Stimulated activated CD4-positive, alpha-beta T cell treated with anti-CD3 and anti-CD28 coated beads, Interleukin-15, amount 100 ng/mL, for 48 hours (primary cell): ENCODE measurements at places on chromosomes 11 and 22.

- DNase-seq: no peak
These were observed 9.6 kb downstream of the KRTAP5-5 start for GRCh38 chr11:1639102-1639620.

- DNase-seq: peak; percentile 28
These were observed 3.4 kb downstream of the CCDC89 start for GRCh38 chr11:85682330-85683305.

DNA sequence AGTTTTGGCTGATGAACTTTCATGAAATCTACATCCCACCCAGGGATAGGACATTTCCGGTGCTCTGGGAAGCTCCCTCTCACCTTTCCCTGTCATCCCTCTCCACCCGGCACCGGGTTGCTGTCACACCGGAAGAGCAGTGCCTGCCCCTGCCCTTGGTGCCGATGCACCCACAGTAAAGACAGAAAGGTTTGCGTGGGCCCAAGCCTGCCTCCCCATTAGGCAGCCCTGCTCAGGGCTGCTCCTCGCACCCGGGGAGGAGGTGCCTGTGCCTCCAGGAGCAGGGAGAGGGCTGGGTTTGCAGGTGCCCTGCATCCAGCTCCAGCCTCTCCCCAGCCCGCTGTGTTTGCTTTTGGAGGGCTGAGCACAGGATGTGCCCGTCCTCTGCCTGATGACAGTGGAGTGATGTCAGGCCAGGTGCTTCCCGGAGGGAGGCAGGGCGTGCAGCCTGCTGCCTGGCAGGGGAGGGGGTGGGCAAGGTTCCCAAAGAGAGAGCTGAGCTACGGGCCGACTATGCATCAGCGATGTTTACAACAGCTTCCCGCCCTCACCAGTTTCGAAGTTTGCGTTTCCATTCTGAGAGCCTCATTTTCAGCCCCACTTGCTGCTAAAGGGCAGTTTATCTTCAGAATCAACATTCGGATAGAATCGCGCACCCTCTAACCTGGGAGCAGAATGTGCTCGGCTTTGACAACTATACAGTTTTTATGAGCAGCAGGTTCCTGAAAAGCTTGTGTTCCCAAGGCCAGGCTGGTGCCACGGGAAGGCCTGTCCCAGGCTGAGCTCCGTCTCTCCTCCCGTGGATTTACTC, 83.2 kb upstream of the CLDN5 start:
- peak; percentile 47 for DNase-seq

- DNase-seq: no peak
These were observed 29.4 kb downstream of the GDPD5 start for GRCh38 chr11:75496305-75496752.

DNA sequence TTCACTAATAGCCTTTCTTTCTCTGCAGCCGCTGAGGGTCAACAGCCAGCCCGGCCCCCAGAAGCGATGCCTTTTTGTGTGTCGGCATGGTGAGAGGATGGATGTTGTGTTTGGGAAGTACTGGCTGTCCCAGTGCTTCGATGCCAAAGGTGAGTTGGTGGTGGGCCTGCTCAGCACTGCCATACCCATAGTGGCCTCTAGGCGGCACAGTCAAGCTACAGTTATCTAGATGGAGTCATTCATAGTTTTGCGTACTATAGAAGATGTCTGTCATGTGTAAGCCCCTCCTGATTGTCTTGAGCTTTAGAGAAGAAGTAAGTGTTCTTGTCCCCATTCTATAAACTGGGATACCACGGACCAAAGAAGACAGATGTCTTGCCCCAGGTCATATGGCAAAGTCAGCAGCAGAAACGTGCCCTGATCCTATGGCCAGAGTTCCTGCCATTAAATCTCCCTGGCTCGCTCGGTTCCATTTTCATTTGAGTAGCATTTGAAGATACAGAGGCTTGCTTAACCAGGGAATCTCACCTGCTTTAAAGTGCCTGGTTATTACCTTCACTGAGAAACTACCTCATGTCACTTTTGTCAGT, 42.1 kb upstream of the CRTAM start:
- peak; percentile 25 for DNase-seq
